HepG2 (cell line): ENCODE measurements at places on chromosomes 16 and 17. TPM values are rescaled to one million over a fixed set of nuclear protein-coding genes. Genes with fewer than 3 reads are reported as not detected.
A peak's percentile ranks its signal among the peaks of the same experiment; 100 is the strongest.

The CMTM3 gene
- polyA plus RNA-seq = 48.7 and 62.0 TPM in 2 replicates

The HS3ST3B1 gene
- 14.6 and 15.7 TPM in 2 replicates for polyA plus RNA-seq

The CRK gene
- polyA plus RNA-seq = 42.3 and 47.4 TPM in 2 replicates

The FOXO3B gene
- polyA plus RNA-seq = 3.1 and 3.9 TPM in 2 replicates

The FHOD1 gene
- polyA plus RNA-seq = 15.0 and 20.0 TPM in 2 replicates

DNA sequence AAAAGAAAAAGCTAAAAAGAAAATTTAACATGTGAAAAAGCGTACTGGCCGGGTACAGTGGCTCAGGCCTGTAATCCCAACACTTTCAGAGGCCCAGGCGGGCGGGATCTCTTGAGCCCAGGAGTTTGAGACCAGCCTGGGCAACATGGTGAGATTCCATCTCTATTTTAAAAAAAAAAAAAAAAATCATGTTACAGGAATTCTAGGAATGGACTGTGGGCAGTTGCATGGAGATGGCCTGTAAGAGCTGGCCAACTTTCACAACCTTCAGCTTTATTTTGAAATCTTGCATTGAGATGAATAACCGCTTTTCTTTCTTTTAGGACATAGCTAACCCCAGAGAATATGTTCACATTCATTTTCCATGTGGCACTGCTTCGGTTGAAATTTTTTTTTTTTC lies 8.2 kb upstream of the CIAO3 start:
- no peak for DNase-seq

DNA sequence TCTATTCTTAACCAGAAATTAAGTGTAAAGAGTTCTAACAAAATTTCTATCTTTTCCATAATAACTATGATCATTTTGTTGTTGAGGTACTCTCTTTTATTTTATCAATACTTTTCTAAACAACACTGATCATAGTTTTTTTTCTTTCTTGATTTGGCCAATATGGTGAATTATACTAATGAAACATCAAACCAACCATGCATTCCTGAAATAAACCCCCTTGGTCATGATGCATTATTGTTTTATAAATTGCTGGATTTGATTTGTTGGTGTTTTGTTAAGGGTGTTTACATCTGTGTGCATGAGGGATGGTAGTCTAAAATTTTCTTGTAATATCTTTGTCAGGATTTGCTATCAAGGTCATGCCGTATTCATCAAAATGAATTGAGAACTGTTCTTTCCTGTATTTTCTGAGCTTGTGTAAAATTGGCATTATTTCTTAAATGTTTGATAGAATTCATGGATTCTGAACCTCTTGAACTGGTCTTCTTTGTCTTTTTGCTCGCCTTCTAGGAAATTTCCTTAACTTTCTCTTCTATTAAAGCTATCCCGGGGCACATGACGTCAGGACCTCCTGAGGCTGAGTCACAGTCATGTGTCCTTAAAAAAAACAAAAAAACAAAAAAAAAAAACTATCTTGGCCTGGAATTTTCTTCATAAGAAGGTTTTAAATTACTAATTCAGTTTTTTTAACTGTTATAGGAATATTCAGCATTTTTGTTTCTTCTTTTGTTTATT lies 3.9 kb upstream of the TRIM25 start:
- DNase-seq = no peak

GRCh38 chr16:72410492-72410891 lies 238.5 kb upstream of the PMFBP1 start:
- DNase-seq = no peak

GRCh38 chr17:27396941-27397340 lies 59.3 kb upstream of the KSR1 start:
- no peak for DNase-seq

DNA sequence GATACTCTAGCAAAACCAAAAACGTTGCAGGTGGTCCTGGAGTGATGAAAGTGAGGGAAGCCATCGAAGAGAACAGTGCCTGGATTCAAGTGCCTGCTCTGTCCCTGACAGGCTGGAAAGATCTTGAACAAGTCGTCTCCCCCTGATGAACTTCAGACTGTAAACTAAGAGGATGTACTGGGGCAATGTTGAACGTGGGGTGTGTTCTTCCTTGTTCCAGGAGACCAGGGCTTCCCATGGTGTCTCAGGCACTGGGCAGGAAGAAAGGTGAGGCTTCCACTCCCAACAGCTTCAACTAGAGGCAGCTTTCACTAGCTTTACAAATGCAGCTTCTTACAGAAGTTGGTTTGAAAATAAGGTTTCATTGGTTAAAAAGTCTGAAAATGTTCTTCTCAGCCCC lies 21.4 kb upstream of the NF1 start:
- no peak for DNase-seq

- DNase-seq = peak; percentile 9
These were observed 313.2 kb upstream of the KCNJ16 start for GRCh38 chr17:69761767-69762321.

GRCh38 chr16:27549746-27550581 lies at the start of the genes GTF3C1 and KATNIP:
Gene GTF3C1 (minus strand): TSS chr16:27549913. CDS start chr16:27549890, 23 bp downstream.
Gene KATNIP (plus strand): TSS chr16:27550144. CDS start chr16:27550171, 27 bp downstream.
- peak; percentile 98 for DNase-seq

DNA sequence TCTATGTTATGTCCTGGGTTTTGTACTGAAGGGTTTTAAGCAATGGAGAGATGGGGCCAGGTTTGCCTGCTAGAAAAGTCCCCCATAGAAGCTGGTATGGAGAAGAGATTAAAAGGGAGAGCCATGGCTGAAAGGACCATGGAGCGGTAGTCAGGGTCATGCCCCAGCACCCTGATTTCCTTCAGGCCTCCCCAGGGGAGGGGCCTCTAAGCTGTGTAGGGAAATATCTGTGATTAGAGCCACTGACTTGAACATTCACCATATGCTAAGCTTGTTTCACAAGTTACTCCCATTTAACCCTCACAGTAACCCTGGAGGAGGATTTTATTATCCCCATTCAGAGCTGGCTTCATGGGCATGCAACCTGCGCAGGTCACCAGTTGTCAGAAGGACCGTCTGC lies 3.8 kb upstream of the ATP2A3 start:
- DNase-seq = no peak

DNA sequence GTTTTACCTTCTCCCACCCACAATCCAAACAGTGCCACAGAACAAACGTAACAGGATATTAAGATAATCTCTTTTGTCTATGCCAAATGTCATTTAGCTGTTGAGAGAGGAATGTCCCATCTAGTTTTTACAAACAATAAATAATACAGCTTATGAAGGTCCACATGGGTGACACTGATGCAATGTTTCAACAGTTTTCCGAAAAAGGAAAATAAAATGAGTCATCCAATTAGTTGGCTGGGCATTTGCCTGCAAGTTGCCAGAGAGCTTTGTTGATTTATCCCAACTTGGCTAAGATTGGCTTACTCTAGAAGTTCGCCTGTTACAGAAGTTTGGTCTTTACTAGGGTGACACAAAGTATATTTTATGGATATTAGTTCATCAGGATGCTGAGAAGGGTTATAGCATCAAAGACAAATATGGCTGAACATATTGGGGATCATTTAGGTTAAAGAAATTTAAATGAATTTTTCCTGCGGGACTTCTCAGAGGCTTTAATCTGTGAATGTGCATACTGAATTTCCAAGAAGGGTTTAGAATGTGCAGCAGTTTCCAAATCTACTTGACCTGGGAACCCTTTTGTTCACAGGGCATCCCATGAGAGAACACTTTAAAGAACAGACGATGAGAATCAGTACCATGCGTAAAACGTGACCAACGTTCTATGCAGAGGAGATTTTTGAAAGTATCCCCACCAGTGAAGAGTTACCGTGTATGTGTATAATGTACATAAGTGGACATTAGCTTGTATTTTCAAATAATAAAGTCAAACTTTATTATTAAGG lies 73.1 kb downstream of the CDH13 start:
- DNase-seq = no peak

DNA sequence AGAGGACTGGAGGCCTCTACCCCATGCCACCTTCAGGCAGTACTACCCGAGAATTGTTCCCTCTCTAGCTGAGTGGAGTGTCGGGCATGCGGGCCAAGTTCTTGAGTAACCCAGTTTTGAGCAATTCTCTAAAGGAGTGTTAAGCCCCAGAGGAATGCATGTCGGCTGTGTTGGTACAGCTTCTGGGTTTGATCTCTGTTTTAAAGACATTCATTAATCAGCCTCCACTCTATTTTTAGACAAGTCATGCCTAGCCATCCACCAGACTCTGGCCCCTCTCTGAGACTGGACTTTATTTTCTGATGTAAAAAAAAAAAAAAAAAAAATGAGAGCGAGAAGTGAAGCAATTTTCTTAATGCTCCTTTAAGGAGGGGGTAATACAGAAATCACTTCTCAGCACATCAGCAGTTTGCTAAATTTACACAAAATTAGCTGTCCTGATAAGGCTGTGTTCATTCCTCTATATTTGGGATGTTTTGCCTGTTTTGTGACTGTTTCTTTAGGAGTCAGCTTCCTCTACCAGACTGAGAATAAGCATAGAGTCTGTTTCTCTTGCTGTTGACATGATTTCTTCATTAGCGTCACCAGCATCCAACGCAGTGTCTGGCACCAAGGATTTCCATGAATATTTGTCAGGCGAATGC lies 88.7 kb downstream of the AXIN2 start:
- no peak for DNase-seq

GRCh38 chr16:56967733-56968132 lies 6.0 kb downstream of the CETP start:
- peak; percentile 86 for DNase-seq

GRCh38 chr17:30969989-30970830 lies 629 bp upstream of the RNF135 start:
- DNase-seq = no peak
